ENCODE measurements at places on chromosomes 7 and 10.

DNA sequence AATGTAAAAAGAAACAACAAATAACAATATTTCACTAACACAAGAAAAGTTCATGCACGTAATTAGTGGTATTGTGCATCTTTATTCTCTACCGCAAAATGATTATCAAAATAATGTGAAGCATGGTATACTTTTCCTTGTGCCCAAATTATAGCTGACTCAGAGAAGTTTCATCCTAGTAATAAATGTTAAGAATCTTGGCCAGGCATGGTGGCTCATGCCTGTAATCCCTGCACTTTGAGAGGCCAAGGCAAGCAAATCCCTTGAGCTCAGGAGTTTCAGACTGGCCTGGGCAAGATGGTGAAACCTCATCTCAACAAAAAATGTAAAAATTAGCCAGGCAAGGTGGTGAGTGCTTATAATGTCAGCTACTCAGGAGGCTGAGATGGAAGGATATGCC is 105.0 kb downstream of the KMT2C start:
- DNase-seq, result no peak

DNA sequence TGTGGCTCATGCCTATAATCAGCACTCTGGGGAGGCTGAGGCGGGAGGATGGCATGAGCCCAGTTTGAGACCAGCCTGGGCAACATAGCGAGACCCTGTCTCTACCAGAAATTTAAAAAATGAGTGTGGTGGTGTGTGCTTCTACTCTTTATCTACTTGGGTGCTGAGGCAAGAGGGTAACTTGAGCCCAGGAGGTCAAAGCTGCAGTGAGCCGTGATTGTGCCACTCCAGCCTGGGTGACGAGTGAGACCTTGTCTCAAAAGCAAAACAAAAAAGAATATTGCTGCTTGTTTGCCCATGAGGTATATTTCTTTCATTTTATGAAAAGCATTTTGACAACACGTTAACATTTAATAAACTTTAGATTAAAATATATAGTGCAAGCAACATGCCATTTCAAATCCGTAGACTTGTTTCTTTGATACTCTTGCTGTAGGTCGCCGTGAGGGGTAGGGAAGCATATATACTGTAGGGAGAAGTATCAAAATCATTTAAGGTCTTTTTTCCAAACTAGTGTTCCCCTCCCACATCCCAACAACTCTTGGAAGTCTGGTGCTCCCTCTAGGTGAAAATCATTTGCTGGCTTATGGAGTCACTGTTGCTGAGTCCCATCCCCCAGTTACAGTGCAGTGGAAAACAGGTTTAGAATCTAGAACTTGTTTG is 4.3 kb upstream of the LSMEM1 start:
- DNase-seq, result no peak

DNA sequence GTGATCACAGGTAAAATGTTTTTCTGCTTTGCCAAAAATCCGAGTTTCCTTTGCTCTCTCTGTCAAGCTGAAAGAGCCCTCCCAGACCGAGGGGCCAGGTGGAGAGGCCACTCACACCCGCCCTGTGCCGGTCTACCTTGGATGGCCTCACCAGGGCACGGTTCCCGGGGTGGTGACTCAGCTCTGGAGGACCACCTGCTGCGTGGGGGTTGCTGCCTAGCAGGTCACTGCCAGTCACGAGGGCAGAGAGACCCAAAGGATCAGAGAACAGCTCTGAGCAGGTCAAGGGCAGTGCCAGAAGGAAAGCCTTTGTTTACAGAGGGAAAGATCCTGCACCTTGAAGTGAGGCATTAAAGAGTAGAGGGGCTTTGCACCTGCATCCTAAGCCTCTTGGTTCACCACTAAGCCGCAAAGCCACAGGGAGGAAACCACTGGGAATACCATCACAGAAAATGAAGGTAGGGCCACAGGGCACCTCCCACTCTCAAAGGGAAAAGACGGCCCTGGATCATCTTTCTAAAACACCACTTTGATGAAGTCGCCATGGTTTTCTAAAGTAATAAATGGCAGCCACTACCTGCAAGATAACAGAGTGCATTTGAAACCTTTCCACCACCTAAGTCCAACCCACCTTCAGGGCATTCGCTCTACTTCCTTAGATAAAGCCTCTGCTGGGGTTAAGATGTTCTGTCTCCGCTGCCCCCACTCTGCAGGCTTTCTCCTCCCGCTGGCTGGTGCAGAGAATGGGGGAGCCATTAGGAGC is 160.3 kb upstream of the KLF14 start:
- DNase-seq, result peak; percentile 21

- DNase-seq, result no peak
Measured at GRCh38 chr10:91634246-91634645, 1.4 kb upstream of the PPP1R3C start.

DNA sequence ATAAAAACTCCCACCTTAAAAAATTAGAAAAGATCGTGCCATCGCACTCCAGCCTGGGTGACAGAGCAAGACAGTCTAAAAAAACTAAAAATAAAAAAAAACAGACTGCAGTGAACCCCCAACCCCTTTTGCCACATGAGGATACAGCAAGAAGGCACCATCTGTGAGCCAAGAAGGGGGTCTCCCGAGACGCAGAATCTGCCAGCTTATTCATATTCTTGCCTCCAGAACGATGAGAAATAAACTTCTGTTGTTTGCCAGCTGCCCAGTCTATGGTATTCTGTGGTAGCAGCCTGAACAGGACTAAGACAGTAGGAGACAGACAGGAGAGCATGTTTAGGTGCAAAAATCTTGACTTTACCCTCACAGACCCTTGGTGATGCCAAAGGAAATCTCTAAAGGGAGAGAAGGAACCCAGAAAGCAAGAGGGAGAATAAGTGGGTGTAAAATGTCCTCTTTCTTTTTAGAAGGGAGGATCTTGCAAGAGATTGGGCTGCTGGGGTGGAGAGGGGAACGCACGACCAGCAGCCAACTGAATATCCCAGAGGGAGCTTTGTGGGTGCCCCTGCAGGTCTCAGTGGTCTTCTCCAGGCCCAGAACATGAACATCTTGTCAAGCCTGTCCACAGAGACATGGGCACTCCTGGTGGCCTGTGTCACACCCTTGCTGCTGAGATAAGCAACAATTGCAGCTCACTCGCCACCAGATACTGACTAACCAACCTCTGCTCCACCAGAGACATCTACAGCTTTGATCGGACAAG is 400.7 kb upstream of the FOXK1 start:
- DNase-seq, result no peak

DNA sequence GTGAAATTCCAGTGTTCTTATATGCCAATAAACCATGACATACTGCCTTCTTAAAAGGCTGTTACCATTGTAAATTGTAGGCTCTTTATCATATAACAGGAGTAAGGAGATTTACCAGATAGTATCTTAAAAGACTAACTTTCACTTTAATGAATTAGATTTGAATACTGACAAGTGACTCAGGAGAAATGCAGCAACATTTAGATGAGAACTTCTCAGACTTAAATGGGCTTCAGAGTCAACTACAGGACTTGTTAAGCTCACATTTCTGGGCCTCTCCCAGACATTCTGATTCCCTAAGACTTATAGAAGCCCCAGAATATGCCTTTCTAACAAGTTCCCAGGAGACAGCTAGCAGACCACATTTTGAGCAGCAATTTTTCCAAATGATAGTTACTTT is 466.3 kb downstream of the ARL4A start:
- DNase-seq, result no peak

GRCh38 chr10:61028861-61029361 is 84.9 kb upstream of the RHOBTB1 start:
- DNase-seq, result no peak

DNA sequence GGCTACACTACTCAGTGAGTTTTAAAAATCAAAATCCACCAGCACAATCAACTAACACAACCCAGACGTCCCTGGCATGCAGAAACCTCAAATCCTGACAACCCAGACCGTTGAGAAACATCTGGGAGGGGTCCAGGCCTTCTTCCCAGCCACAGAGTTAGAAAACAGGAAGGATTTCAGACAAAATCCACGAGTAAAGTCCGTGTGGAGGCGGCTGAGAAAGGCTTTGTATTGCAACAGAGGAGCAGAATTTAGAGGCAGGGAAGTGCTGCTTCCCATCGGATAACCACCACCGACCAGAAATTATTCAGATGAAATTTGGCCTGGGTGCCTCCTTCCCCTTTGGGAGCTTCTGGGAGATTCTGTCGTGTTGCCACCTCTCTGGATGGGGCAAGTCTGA is 61.5 kb downstream of the TNS3 start:
- no peak for DNase-seq

DNA sequence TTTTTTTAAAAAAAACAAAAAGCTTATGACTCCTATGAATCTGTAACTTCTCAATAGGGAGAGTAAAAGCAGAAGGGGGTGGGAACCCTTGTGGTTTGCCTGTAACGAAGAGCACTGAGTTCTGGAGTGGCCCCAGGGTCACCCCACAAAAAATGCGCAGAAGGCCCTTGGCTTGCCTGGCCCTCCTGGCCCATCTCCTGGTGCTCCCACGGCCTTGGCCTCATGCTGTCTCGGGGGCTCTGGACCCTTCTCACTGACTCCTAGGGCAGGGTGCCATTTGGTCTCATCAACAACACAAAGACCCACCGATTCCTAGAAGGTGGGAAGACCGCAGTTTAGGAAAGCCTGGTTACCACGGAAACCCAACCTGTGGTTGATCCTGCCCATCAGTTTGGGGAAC is 40.8 kb downstream of the ZNF467 start:
- DNase-seq, result no peak

GRCh38 chr7:23418046-23418445 is 52.2 kb downstream of the IGF2BP3 start:
- no peak for DNase-seq
